ENCODE measurements at places on chromosomes 7 and 10.

DNA sequence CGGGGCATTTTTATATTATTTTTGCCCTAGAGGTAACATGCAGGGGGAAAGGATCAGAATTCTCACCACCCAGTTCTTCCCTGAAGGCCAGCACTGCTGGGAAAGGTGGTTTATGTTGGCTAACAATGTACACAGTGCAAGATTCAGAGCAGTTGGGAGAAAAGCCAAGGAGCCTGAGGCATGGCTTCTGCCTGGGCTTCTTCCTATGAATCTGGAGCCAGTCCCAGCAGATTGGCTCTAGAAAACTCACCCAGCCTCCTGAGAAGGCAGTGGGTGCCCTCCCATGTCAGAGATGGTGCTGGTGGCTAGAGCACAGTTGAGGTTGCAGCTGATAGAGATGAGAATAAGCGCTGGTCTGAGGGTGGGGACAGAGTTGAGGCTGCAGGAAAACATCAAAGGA is 44.7 kb upstream of the GPR26 start:
- no peak for DNase-seq

- no peak for DNase-seq
Measured at GRCh38 chr7:74104702-74105101, 21.1 kb downstream of the LIMK1 start.

DNA sequence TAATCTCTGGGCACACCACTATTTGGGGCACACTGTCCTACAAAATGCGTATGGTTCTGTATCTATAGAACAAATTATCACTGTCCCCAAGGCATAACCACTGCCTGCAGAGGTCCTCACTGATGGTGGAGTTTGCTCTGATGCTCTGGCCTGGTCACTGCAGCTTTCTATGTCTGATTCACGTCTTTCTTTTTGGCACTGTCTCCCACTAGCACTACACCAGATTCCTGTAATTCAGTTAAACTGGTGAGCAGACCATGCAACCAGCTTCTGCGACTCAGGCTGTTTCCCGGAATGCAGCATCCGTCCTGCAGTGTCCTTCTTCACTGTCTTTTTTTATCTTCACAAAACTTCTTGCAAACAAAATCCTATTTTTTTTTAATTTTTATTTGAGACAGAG is 112.8 kb downstream of the KLF6 start:
- DNase-seq = no peak

- no peak for DNase-seq
Measured at GRCh38 chr10:51302316-51302715, 228.0 kb downstream of the PRKG1 start.

DNA sequence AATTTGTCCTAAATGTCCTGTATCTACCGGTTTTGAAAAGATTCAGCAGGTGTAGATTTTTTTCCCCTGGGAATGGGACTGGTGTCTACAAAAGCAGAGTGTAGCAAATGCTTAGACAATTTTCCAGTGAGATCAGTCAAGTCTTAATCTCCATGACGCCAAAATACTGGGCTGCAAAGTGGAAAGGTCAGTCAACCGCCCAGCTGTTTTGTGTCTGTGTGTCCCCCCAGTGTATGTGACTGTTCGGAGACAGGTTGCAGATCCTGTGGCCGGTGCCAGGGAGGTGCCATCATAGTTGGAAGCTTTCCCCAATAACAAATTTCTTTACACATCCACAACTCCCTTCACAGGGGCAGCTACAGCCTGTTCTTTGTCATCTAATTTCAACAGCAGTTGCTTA is 263.8 kb downstream of the ARHGAP12 start:
- no peak for DNase-seq

DNA sequence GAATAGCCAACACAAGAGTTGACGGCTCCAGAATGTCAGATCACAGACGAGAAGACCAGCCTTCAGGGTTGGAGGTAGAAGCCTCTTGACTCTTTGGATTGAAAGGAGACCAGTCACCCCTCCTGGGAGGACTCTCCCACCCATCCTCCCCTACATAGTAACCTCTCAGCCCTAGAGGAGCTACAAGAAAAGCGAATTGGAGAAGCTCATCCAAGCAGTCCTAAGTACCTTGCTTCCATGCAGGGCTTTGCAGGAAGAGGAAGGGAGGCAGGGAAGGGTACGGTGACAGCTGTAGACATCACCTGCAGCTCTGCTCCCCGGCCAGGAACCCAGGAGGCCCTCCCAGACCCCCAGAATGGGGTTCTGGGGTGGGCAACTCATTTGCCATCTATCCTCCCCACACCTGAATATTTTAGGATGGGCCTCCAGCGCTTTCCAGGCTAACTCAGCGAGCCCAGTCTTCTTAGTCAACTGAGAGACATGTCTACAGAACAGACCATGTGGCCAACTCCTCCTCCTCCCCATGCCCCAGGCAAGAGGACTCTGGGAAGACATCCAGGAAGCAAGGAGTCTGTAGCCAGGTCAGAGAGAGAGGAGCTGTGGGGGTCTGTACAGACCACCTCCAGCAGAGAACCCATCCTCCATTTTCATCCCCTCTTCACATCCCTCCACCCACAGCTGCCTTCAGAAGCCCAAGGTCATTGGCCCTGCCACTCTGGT is 55.6 kb upstream of the LBX1 start:
- no peak for DNase-seq

DNA sequence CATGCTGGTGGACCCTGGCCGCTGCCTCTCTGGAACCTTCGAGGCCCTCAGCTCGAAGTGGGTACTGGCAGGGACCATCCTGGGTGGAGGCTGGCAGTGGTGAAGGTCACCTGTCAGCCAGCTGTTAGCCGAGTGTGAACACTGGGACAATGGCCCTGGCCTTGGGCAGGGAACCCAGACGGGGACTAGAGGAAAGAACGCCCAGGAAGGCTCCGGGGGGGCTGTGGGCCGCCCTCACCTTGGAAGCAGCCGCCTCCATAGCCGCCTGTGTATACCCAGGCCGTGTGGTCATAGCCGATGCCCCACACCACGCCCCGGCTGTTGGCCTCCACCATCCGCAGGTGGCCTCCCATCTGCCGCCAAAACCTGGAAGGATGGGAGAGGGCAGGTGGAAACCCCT is 17.6 kb downstream of the BHLHA15 start:
- DNase-seq = no peak

- no peak for DNase-seq
Measured at GRCh38 chr7:100360135-100360854, 2.4 kb downstream of the PILRB start.

GRCh38 chr10:117578999-117579590 is 36.5 kb downstream of the EMX2 start:
- DNase-seq = no peak

DNA sequence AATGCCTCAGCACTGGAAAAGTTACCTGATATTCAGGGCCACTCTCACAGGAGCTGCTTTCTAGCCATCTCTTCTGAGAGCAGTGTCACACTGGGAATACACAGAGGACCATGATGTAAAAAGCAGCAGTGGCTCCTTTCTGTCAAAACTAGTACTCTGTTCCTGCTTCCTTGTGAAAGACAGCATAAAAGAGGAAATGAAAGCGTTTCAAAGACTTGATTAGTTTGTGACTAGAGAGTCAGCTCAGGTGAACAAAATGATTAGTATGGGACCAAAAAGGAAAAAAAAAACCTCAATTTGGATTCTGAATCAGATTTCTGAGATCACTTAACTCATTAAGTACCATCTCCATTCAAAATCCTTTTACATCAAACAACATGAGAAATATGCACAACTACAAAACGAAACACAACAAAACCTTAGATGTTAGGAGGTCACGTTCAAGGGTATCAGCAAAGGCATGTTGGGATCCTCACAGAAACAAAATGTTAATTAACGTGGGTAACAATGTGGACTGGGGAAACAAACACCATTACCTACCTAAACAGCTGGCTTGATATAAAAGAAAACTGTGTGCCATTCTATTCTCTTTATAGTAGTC is 103.7 kb downstream of the MACC1 start:
- no peak for DNase-seq

- no peak for DNase-seq
Measured at GRCh38 chr10:120085096-120085796, 192.7 kb downstream of the SEC23IP start.

GRCh38 chr7:68266004-68266579 is 1269.5 kb downstream of the TYW1 start:
- DNase-seq = no peak

DNA sequence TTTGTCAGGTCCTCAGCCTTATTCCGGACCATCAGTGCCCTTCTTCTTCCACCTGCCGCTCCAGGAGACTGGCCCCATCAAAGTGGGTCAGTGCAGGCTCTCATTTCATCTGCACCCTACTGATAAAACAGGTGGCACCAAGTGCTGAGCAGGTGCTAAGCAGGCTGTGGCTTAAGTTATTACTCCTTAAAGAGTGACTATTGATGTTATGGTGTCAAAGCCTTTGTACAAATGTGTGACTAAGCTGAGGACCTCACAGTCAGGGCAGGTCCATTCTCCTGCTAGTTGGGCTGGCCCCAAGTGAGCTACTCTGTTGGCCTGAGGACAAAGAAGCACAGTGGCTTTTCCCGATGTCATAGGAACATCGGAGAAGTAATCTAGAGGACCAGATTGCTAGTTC is 11.2 kb upstream of the CALD1 start:
- DNase-seq = no peak

DNA sequence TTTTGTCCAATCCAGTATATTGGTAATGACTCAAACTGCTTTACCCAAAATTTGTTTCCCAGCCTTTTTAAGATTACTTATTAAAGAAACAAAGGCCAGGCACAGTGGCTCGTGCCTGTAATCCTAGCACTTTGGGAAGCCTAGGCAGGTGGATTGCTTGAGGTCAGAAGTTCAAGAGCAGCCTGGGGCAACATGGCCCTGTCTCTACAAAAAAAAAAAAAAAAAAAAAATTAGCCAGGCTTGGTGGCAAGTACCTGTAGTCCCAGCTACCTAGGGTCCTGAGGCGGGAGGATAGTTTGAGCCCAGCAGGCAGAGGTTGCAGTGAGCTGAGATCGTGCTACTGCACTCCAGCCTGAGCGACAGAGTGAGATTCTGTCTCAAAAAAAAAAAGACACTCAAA is 7.0 kb upstream of the ARHGAP12 start:
- no peak for DNase-seq

GRCh38 chr7:25931156-25931555 is 220.8 kb upstream of the NFE2L3 start:
- DNase-seq = no peak

- DNase-seq = no peak
Measured at GRCh38 chr7:44987996-44988395, 9.2 kb upstream of the MYO1G start.

GRCh38 chr7:85074992-85075391 is 111.9 kb downstream of the SEMA3D start:
- no peak for DNase-seq

DNA sequence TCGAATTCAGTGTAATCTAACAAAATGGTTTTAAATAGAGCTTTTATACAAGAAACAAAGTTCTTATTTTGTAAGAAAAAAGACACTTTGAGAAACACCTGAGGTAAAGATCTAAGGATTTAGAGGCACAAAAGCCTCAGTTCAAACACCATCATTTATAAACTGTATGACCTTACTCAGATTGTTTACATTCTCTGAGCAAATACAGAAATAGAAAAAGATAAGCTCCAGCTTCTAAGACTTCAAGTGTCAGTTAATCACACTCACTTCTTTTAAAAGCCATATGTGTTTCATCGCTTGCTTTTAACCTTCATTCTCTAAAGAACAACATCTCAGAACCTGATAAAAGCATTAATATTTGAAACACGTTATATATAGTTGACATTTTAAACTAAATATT is 27.9 kb downstream of the CADPS2 start:
- DNase-seq = no peak

DNA sequence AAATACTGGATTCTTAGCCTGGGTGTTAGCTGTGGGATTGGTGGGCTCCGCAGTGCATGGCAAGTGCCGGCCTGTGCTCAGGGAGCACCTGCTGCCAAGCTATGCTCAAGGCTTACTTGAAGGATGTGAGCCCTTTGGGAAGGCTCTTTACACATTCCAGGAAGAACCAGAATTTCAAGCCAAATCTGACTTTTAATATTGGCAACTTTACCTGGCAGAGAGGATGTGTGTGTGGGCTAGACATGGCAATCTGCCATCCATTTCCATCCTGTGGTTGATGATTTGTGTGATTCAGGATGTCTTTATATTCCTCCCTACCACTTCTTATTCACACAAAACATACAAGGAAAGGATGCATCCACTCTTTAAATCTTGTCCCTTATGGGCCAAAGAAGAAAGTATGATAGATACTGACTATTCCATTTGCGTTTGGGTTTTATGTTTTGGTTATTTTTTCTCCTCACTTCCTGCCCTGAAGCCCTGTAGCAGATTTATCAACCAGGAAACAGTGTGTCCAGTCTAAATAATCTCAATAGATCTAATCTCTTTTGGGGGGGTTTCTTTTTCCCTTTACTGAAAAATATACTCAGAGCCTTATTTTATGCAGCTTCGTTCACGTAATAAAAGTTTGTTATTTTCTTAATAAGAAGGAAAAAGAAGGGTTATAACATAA is 247.1 kb downstream of the COBL start:
- no peak for DNase-seq

DNA sequence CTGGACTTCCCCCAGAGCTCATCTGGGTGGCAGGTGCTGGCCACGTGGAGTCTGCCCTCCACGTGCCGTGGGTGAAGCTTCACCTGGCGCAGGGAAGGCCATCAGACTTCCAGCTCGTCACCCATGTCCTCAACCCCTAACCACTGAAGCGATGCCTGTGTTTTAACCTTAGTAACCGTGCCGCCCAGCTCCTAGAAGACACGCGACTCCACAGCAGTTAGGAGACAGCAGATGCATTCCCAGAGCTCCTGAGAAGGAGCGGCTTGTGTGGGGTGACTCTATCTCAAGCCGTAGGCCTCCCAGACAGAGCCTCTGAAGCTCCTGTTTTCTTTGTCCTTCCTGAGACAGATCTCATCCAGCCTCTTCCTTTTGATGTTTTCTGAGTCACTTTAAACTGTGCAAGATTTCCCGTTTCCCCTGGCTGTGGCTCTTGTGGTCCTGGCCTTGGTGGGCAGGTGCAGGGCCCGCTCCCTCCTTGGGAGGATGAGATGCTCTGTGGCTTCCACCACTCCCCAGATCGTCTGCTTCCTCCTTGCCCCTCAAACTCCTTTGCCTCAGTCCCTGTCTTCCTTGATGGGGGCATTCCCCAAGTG is 41.4 kb upstream of the AP5Z1 start:
- no peak for DNase-seq

DNA sequence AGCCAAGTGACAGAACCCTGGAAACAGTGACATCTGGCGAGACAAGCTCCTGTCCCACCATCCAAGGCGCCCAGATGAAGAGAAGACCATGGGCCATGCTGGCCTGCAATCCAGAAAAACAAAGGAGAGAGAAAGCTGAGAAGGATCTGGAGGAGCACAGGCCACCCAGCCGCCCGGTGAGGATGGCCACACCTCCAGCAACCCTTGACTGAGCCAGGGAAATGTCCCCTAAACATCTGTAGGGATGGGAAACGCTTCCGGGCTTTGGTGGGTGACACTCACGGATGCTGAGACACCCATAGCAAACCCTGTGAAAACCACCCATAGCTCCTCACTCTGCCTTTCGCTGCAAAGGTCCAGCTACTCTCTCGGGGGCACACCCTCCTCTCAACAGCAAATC is 32.0 kb downstream of the TCERG1L start:
- no peak for DNase-seq

GRCh38 chr7:157949711-157950110 is 612.9 kb downstream of the DNAJB6 start:
- no peak for DNase-seq
